ENCODE measurements at places on chromosomes 12 and 14.
A peak's percentile ranks its signal among the peaks of the same experiment; 100 is the strongest.

DNA sequence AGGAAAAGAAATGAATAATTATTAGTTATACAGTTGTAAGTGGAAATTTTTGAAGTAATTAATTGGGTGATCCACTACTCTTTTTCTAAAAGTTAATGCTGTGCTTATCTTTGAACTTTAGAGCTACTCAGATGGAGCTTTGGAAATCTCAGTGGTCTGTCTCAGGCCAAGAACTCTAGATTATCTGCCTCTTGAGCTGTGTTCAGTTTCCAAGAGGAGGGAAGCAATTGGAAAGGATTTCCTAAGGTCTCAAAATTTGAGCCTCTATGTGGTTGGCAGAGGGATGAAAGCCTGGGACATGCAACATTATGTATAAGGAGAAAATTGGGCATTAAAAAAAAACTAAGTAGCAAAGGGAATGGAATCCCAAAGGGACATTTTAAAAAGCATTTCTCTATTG lies 334.0 kb upstream of the PRICKLE1 start:
- DNase-seq = no peak

DNA sequence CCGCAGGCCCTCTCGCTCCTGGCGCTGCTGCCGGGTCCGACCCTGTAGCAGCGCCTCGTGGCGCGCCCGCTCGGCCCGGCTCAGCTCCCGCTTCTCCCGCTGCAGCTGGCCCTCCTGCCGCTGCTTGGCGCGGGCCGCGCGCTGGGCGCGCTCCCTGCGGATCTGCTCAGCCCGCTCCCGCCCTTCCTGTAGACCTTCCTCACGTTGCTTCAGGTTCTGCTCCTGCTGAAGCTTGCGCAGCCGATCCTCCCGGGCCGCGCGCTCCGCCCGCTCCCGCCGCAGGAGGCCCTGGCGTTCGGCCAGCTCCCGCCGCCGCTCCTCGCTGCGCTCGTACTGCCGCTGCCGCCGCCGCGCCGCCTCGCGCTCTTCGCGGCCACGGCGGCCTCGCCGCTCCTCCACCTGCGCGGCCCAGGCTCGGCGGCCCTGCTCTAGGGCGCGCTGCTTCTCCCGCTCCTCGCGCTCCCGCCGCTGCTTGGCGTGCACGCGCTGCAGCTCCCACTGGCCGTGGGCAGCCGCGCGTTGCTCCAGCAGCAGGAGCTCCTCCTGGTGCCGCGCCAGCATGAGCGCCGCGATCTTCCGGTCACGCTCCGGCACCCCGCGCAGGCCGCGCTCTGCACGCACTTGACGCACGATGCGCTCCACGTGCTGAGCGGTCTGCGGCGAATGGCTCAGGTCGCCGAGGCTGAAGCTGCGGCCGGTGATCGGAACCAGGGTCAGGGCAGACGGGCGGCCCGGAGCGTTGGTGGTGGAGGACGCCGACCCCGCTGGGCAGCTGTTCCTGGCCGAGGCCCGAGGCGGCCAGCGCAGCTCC lies 2.4 kb downstream of the CCDC177 start:
- peak; percentile 20 for DNase-seq

- no peak for DNase-seq
Measured at GRCh38 chr12:97801471-97802059, 339.0 kb downstream of the RMST start.

DNA sequence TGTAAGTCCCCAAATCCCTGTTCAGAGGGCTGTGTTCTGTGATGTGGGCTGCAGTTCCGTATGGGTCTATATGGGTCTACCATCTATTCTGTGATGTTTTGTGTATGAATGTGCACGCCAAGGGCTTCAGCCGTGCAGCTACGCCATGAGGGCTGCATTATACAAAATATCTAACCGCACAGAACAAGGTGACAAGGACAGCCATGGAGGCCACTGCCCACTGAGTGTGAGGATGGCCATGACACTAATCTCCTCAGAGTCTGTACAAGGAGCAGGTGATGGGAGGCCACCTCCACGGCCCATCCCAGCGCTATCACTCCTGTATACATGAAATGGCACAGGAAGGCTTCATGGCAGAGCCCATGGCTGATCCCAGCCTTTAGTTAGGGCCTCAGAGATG lies 102.0 kb downstream of the DICER1 start:
- no peak for DNase-seq

DNA sequence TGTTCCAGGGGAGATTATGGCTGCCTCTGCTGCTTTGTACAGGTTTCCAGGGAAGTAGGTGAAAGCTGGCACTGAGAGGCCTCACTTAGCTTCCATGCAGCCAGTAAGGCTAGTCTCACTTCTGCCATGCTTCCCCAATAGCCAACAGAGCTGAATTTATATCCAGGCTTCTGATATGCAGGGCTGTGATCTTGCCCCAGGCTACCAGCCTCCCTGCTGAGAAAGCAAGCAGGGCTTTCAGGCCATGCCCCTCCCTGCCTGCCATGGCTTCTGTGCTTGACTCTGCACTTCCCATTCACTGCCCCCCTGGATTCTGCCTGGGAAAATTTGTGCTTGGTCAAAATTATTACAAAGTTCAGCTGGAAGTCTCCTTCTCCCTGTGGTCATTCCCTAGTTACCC lies 302.1 kb upstream of the FBXO33 start:
- no peak for DNase-seq

DNA sequence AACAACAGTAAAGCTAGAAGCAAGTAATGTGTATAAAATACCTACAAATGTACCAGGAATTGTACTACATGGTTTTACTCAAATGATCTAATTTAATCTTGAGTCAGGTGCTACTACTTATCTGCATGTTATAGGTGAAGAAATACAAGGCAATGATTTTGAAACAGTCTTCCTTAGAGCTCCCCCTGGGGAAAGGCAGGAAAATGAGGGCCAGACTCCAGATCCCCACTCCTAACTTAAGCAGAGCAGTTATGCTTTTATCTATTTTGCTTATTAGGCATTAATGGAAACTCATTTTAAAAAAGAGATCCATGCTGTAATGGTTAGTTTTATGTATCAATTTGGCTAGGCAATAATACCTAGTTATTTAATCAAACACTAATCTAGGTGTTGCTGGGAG lies 109.3 kb upstream of the CPSF6 start:
- DNase-seq = no peak

DNA sequence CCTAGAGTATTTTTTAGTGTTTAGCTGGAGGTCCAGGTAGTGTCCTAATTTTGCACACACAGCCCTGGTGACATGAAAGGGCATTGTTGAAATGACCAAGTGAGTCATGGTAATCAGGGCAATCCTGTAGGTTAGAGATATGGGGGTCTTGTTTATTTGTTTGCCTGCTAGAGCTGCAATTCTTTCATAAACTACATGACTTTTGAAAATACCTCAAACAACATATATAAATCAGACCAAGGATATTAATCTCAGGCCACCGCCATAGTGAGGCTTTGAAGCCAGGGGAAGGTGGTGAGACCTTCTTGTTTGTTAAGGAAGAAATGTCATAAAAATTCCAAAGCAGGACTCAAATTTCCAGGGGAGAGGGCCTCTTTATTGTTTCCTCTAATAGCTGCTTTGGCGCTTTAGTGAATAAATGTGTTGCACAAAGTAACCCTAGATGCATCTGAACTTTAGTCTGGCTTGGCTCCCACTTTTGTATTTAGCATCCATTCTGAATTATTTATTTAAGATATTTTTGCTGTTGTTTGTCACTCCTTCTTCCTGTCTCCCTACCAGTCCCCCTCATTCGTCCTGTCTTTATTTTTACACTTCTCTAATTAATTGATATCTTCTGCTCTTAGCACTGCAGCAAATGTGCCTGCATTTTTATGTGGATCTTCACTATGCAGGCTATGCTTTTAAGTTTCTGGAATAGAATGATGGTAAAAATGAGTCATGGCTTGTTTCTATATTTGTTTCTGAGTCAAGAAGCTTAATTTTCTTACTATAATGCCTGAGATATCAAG lies 430.3 kb downstream of the RAD51B start:
- no peak for DNase-seq

DNA sequence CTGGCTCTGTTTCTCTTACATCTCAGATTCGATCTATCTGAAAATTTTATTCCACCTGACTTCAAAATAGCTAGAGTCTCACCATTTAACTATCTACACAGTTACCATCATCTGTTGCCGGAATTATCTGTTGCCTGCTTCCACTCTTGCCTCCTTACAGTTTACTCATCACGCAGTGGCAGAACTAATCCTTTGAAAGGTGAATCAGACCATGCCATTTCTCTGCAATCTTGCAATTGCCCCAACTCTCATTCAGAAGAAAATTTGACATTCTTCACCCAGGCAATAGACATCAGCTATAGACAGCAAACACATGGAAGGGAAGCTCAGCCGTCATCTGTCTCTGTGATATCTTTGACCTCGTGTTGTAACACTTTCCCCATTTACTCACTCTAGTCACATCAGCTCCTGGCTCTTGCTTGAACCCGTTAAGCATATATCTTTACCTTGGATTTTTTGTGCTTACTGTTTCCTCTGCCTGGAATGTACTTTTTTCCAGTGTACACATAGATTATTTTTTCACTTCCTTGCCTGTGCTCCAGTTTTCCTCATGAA lies 85.5 kb downstream of the PDE3A start:
- no peak for DNase-seq

- no peak for DNase-seq
Measured at GRCh38 chr12:121720762-121721161, 8.2 kb downstream of the TMEM120B start.

DNA sequence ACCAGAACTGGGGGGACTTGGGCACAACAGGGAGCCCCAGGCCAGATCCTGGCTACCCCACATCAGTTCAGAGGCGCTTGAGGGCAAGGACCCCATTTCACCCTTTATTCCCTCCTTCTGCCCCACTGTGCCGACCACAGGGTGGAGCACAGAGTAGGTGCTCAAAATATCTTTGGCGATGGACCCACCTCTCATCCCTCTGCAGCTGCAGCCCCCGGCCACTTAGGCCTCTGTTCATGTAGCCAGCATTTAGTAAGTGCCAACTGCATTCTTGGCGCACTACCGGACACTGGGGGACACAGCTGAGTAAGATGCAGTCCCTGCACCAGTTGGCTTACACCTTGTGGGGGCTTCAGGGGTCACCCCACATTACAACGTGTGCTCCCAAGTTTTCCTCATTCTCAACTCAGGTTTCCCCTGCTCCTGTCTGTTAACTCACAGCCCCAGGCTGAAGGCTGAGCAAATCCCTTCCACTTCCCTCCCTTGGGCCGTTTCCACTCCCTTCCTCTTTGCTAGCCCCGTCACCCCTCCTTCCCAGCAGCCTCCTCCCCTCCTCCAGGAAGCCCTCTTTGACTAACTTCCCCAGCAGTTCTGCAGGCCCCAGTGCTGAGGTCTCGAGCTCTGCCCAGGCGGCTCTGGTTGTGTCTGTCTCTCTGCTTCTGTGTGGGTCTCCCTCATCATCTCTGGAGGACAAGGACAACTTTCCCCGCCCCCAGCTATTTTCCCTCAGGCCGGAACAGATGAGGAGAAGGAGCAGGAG lies 26.5 kb downstream of the KRT80 start:
- no peak for DNase-seq

DNA sequence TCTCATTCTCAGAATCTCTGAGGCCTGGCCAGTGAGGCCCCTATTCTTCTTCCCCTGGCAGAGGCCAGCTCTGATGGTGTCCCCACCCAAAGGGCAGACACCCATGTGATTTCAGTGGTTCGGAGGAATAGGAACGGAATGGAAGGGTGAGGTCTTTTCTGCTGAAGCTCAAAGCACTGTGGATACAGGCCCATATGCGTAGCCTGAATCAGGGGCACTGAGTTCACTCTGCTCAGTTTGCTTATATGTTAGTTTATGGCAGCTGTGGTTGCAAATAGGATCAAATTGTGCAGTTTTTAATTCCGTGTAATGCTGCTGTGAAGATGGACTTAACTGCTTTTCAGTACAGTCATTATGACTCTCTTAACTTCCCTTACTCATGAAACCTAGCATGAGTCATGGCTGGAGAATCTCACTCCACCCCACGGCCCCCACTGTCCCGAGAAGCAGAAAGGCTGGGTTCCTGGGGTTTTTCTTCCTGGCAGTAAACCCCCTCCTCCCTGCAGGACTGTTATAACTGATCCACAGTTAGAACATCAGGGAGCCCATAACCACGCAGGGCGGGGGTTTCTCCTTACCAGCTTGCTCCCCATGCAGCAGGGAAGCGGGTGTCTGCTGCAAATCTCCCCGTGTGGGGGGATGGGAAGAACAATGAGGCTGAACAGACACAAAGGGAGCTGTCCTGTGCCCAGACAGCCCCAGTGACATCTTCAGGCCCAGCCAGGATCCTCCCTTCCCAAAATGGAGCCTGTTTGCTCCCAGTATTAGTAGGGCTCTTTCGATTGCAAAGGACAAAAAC lies 122.7 kb downstream of the SLC38A6 start:
- DNase-seq = peak; percentile 57

DNA sequence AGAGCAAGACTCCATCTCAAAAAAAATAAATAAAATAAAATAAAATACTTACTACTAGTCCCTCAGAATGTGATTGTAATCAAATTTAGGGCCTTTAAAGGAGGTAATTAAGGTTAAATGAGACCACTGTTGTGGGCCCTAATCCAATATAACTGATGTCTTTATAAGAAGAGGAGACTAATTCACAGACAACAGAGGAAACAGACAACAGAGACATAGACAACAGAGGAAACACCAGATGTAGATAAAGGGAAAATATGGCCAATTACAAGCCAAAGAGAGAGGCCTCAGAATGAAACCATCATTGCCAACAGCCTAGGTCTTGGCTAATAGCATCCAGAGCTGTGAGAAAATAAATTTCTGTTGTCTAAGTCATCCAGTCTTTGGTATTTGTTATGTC lies 669.0 kb upstream of the FOXG1 start:
- no peak for DNase-seq

DNA sequence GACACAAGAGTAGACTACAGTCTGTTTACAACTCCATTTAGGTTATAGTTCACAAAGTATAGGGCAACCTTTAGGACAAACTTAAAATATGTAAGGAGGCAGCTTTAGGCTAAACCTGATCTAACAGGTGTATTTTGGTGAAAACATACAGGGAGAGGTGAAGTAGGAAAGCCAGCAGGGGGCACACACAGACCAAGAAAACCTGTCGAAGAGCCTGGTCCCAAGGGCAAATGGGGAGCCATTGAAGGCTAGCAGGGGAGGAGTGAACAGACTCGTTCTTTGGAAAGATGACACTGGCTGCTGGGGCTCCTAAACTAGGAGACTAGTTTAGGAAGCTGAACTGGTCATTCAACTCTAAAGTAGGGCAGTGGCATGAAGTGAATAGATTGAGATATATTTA lies 138.8 kb upstream of the WSCD2 start:
- DNase-seq = peak; percentile 40

DNA sequence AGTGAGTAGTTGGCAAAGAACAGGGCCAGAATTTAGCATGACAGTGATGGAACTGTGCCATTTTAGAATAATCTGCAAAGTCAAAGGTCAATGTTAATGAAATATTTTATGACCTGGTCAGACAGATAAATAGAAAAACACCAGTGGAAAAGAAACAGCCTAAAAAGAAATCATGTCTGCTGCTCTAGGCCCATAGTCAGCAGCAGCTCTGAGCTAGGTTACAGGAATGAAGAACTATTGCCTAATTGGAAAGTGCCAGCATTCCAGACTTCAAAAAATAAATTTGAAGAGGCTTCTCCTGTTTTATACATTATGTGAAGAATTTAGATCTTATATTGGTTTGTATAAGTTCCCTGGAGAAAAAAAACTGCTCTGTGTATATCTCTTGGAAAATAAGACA lies 9.8 kb downstream of the NPC2 start:
- no peak for DNase-seq

GRCh38 chr12:75341873-75342272 lies 7.4 kb downstream of the GLIPR1L1 start:
- no peak for DNase-seq

All from activated CD4-positive, alpha-beta T cell treated with anti-CD3 and anti-CD28 coated beads for 48 hours (primary cell).